ENCODE measurements at places on chromosomes 1 and 21.
A peak's percentile ranks its signal among the peaks of the same experiment; 100 is the strongest.

- DNase-seq, result peak; percentile 32
These were observed 26.9 kb upstream of the ESRRG start for GRCh38 chr1:216750031-216750627.

GRCh38 chr1:185500001-185500626 is 183.1 kb upstream of the IVNS1ABP start:
- no peak for DNase-seq

- no peak for DNase-seq
These were observed 967.6 kb downstream of the LTN1 start for GRCh38 chr21:28025111-28025510.

DNA sequence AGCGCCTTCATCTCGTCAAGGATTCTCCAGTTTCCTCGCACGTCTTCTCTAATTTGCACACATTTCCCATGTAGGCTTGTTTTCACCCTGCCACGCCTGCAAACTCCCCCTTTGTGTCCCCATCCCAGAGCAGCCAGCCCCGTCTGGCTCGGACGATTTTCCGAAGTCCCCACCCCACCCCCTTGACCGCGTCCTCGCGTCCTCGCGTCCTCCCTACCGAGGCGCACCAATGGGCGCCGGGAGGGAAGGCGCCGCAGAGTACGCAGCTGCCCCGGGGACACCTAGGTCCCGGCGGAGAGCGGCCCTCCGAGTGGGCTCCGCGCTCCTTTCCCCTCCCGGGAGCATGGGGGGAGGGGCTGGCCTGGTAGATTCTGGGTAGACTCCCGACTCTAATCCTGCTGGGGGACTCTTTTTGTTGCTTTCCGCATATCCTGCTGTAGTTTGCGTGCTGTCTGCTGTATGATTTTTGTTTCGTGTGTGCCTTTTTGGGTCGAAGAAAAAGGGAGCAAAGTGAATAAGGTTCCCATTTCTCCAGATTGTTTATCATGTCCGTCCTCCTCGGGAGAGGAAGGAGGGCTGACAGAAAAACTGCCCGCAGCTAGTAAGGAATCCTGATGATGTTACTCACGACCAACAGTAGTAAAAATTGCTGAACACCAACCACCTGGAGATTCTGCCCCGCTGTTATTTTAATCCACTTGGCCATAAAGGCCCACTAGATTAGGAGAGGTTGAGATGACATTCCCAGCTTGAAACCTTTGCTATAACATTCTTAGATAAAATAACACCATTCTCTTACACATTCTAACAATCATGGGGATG is 1.5 kb downstream of the CACHD1 start:
- no peak for DNase-seq

DNA sequence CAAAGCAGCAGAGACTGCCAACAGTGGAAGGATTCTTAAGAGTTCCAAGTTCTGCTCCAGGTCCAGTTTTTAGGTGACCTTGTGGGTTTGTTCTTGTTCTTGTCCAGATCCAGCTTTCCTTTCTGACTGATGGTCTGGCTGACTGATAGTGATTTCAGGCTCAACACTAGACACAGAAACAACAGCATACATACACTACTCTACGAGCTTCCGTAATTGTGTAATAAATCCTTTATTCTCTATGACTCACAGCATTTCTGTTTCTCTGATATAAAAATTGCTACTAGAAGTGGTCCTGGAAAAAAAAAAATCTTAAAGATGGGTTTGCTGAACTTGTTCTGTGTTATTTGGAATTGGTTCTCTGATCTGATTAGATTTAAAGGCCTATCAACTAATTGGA is 62.2 kb upstream of the PTCH2 start:
- DNase-seq, result no peak

DNA sequence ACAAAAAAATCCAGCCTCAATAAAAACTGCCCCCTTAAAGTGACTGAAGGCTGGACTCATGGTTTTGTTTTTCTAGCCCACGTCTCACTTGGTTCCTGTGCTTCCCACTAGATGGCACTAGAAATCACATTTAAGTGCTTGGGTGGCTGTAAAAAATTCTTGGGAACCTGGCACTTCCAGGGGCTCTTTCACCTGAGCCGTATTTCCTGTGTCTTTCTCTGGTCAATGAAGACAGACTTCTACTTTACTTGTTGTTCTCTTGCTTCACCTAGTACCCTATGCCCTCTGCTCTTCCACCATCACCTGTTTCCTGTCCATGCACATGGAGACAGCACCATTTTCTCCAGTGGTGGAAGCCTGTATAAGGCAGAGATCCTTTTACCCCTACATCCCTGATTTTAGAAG is 20.0 kb downstream of the METTL13 start:
- peak; percentile 44 for DNase-seq

DNA sequence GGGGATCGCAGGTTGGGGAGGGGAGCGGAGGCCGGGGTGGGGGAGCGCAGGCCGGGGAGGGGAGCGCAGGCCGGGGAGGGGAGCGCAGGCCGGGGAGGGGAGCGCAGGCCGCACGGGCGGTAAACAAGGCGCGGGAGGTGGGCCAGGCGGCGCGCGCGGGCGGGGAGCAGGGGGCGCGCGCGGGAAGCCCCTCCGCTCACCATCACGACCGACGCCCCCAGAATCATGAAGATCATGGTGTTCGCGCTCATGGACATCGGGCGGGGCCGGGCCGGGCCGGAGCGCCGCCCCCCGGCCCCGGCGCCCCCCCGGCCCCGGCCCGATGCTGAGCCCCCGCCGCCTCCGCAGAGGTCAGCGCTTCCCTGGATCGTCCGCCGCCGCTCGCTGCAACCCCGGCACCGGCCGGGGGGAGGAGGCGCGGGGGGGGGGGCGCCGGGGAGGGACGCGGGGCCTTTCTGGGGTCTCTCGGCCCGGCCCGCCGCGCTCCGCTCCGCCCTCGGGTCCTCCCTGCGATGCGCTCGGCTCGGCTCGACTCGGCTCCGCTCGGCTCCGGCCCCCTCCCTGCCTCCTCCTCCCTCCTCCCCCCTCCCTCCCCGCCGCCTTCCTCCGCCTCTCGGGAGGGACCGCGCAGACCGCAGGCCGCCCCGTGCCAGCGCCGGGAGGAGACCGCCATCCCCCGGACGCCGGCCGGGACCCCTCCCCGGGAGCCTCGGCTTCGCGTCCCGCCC is at the start of gene TMEM240:
Gene TMEM240, minus strand, starts transcription at position 535 of the 728 bp plus-strand sequence. Its CDS starts 278 bp downstream, at position 257.
- peak; percentile 51 for DNase-seq

DNA sequence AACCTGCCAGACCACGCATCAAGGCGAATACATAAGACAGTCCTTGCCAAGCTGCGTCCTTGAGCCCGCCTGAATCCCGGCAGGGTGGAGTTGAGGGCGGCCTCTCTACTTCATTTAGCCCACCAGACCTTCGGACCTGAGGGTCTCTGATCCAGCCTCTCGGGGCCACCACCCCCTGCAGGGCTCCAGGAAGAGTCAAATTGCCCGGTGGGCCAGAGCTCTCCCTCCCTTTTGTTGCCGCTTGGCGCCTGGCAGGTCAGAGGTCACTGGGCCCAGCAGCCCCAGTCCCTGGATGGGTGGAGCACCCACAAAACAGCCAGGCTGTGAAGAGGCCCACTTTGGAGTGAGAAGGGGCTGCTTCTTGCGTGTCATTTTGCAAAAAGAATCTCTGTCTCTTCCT is 9.0 kb downstream of the GNG4 start:
- DNase-seq, result no peak

DNA sequence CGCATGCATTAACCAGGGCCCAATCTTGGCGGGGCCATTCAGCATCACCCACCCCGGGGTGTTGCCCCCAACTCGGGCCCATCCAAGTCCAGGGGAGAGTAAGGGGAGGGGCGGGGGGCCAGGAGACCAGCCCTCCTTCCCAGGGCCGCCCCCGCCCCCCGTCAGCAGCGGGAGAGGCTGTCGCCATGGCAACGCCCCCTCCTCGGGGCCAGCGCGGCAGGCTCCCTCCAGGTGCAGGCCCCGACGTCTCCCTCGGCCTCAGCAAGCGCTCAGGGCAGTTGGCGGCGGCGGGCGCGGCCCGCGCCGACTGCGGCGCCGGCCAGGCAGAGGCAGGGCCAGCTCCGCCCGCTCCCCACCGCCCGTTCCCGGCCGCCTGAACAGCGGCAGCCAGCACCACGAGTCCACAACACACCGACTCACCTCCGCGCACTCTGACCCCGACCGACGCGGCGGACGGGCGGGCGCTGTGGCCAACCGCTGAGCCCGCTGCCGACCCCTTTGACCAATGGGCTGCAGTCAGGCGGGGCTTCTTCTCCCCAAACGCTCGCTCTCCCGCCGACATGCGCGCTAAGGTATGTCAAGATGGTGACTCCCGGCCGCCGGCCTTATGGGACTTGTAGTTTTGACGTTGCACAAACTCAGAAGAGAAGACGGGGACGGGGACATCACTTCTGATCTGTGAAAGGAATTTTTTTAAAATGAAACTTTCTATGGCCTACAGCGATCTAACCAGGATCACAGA is at the start of gene ERI3:
Gene ERI3, minus strand, starts transcription at position 418 of the 742 bp plus-strand sequence. Its CDS starts 231 bp downstream, at position 187.
- peak; percentile 93 for DNase-seq

DNA sequence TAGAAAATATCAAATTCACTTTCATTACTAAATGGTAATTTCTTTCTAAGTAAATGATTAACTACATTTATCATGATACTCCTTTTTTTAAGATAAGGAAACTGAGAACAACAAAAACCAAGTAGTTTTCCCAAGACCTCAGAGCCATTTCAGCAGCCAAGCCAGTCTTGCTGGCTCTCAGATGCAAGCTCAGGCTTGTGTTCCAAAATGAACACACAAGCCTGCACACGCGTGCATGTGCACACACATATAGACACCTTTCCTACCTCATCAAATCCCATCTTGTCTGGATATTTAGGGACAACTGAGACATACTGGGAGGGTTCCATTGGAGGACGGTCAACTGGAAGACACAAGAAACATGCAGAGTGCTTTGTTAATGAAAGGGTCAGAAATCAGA is 83.0 kb downstream of the COLGALT2 start:
- DNase-seq, result no peak

GRCh38 chr21:39094847-39095579 is 88.2 kb downstream of the PSMG1 start:
- DNase-seq, result no peak

DNA sequence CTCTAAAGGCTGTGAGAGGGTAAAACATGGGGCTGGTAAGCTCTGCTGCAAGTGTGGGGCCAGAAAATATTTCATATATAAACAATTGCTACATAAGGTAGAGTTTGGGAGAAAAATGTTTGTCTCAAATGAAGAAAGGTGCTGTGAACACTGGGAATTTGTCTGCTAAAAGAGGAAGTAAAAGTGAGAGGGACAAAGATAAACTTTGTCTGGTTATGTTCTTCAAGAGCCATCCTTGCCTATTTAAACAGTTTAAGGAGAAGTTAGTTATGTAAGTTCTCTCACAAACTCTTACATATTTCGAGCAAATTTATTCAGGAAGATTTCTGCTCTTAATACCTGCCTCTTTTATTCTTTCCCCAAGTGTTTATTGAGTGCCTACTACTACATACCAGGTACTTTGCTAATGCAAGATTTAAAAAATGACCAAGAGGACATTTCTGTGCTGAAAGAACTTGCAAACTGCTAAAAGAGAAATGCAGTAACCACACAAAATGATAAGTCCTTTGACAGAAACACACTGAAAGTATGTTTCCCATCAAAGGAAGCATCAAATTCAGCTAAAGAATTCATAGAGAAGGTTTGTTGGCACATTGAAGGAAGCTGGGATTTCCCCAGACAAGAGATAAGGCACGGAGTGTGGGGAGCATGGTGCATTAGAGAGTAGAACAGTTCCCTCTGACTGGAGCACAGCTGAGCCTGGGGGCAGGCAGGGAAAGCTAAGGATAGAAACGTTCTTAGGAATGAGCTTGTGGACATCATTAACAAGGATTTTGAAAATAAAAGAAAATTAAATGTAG is 549.1 kb downstream of the PTBP2 start:
- no peak for DNase-seq

DNA sequence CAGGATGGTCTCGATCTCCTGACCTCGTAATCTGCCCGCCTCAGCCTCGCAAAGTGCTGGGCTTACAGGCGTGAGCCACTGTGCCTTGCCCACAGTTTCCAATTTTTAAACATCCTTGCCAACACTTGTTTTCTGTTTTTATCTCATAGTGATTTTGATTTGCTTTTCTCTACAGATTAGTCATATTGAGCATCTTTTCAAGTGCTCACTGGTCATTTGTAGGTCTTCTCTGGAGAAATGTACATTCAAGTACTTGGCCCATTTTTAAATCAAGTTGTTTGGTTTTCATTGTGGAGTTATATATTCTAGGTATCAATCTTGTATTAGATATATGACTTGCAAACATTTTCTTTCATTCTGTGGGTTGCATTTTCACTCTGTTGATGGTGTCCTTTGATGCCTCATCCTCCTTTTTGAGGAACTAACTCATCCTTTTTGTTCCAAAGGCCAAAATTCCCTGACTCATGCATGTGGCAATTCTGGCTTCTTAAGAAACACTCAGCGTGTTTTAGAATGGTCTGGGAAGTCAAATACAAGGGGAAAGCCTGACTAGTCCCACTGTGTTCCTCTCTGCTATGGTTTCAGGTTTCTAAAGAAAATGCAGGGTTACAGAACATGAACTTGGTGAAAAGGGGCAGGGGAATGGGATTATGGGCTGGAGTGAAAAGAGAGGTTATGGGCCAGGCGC is 37.3 kb downstream of the PTAFR start:
- DNase-seq, result no peak

GRCh38 chr1:96376846-96377245 is 344.7 kb upstream of the PTBP2 start:
- no peak for DNase-seq

DNA sequence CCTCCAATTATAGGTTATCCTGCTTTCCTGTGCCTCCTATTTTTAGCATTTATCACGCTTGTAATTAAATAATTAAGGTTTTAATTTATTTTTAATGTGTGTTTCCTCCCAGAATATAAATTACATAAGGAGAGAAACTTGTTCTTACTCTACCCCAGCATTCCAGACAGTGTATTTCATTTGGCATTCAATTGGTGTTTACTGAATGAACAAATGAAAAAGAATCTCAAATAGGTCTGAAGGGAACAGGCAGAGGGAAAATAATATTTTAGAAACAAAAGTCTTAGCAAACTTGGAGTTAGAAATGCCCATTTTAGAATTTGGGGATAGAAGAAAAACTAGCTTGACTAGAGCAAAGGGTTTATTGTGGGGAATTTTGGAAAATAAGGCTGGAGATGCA is 9.9 kb upstream of the RSRP1 start:
- no peak for DNase-seq

DNA sequence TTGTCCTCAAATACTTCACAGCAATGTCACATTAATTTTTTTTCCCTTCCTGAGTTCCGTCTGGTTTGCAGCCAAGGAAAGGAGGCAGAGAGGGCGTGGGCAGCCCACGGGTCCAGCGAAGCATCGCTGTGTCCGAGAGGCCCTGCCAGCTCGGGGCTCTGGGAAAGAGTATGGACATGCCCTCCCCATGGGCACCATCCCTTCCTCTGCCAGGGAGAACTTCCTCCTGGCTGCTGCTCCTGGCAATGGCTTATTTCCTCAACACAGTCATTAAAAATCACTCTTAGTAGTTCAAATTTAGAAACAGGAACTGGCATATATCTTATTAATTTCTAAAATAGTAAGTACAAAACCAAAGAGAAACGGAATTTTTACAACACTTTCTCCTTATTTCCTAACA is 115.4 kb downstream of the RIPK4 start:
- no peak for DNase-seq
